KG1 (cell line): ENCODE measurements at places on chromosomes 2 and 18.

DNA sequence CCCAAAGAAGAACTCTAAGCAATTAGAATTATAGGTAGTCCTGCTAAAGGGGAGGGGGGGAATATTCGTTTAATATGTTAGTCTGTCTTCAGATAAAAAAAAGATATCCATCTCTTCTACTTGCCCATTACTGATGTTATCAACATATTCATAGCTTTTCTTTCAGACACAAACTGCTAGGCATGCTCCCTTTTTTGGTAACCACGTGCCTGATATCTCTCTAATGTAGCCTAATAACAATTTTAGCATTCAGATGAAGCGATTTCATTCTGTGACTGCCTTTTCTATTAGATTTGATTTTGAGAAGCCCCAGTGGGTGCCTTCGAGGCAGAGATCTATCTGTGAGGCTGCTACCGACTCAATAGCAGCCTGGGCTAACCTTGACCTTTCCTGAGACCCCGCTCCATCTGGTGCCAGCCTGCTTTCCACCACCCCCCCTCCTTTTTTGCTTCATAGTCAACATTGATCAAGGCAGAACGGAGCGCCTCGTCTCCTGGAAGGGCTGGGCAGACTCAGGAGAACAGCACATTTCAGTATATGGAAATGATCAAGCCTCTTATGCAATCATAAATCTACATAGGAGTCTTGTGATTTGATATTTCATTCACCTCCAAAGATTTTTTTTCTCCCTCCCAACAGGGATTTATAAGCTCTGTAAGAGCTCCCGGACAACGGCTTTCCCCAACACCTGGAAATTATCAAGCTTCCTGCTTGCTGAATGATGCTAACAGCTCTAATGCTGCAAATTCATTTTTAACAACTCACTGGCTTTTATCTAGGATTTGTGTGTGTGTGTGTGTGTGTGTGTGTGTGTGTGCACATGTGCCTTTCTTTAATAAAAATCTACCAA lies 14.7 kb upstream of the BCL11A start:
- no peak for DNase-seq

DNA sequence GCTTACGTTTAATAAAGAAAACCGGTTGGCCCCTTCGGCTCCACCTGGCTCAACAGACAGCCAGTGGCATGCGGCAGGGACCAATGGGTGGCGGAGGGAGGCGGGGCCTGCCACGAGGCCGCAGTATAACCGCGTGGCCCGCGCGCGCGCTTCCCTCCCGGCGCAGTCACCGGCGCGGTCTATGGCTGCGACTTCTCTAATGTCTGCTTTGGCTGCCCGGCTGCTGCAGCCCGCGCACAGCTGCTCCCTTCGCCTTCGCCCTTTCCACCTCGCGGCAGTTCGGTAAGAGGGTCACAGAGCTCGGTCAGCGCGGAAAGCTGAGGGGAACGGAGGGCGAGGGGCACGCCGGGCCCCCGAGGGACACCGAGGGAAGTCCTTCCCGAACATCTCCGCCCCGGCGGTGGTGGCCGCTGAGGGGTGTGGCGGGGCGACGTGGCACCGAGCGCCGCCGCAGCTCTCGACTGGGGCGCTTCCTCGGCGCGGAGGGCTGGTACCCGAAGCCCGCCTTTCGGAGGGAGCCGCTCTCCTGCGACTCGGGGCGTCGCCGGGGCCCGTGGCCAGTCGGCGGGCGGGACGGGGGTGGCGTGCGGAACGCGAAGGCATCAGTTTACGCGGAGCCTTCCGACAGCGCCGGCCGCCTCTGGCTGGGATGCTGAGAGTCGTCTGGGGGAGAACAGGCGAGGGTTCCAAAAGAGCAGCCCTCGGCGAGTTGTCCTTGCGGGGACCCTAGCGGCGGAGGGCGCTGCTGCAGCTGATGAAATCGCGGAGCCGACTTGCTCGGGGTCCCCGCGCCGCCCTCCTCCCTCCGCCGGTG lies at the start of gene MTHFD2:
MTHFD2 (plus strand) TSS at position 155 of the 814 bp plus-strand sequence; CDS start at position 182, 27 bp downstream.
- DNase-seq = peak; percentile 82

DNA sequence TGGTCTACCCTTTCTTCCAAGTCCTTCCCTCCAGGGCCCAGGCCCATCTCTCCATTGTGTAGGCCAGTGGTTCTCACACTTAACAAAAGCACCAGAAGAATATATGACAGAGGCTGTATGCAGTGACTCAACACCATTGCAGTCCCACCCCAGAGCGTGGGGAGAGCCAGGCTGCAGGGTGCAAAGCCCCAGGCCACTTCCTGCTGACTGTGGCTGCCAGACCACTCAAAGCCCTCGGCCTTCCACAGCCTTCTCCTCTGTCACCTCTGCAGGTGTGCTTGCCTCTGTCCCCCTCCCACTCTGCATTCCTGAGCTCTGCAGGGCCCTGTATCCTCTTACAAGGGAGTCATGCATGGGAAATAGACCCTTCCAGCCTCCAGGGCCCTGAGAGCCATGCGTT lies 40.4 kb upstream of the ARHGEF4 start:
- DNase-seq = no peak

GRCh38 chr2:27990030-27990590 lies 99.6 kb downstream of the BABAM2 start:
- DNase-seq = no peak

- DNase-seq = no peak
Measured at GRCh38 chr18:41456831-41457230, 498.2 kb upstream of the PIK3C3 start.

DNA sequence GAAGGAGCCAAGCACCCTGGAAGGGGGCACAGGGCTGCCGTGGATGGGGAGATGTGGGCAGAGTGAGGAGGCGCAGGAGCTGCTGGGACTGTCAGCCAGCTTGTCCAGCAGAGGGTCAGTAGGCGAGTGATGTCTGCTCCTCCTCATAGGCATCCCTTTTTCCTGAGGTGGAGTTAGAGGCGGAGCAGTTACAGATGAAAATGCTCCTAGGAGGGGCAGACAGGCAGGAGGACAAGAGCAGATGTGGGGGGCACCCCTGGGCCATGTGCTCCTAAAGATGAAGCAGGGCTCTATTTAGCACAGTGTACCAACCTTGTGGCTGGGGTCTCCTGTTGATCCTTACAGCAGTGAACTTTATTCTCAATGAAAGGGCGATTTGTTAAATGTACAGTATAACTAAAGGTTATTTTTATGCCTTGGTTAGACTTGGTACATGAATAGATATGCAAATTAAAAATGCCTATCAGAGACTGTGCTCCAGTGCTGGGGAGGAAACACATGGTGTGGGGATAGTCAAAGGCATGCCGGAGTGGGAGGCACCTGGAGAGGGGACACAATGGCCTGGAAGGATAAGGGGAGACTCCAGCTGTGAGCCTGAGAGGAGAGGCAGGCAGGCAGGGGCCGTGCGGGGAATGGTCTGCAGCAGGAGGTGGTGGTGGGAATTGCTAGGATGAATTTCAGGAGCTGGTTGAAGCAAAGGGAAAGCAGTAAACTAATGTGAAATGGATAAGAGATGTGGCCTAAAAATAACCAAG lies 175.3 kb downstream of the CLIP4 start:
- no peak for DNase-seq

DNA sequence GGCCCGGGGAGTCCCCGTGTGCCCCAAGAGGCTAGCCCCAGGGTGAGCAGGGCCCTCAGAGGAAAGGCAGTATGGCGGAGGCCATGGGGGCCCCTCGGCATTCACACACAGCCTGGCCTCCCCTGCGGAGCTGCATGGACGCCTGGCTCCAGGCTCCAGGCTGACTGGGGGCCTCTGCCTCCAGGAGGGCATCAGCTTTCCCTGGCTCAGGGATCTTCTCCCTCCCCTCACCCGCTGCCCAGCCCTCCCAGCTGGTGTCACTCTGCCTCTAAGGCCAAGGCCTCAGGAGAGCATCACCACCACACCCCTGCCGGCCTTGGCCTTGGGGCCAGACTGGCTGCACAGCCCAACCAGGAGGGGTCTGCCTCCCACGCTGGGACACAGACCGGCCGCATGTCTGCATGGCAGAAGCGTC lies 16.9 kb upstream of the FAHD2A start:
- no peak for DNase-seq

DNA sequence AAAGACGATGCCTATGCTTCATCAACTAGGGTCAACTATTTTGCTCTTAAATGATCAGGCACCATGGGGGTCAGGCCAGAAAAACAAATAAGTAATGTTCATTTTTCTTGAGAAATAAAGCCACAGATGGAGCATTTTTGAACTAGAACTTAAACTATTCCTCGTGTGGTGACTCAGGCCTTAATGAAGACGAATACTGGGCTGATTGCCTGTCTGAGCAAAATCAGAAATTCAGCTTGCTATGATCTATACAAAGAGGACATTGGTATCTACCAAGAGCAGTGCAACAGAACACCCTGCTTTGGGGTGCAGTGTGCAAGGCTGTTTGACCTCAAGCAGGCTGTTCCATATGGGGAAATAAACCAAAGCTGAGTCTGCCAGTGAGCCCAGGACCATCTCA lies 176.0 kb downstream of the NRP2 start:
- DNase-seq = no peak

- no peak for DNase-seq
Measured at GRCh38 chr2:207258263-207258991, 92.7 kb upstream of the KLF7 start.

GRCh38 chr2:187775651-187776050 lies 221.4 kb upstream of the TFPI start:
- no peak for DNase-seq

DNA sequence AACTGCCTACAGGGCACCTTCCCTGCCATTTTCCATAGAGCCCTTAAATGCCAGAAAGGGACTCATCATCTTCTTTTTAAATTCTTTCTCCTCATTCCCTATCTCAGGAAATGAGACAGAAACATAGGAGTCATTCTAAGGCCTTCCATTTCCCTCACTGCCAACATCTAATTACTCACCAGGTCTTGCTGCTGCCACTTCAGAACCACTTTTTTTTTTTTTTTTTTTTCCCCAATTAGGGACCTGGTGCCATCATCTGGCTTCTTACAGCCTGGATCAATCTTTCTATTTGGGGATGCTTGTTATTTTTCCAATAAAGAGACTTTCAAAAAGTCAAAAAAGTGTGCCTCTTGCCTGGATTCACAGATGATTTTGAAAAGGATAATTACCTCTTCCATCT lies 373.4 kb downstream of the LPIN1 start:
- DNase-seq = no peak

DNA sequence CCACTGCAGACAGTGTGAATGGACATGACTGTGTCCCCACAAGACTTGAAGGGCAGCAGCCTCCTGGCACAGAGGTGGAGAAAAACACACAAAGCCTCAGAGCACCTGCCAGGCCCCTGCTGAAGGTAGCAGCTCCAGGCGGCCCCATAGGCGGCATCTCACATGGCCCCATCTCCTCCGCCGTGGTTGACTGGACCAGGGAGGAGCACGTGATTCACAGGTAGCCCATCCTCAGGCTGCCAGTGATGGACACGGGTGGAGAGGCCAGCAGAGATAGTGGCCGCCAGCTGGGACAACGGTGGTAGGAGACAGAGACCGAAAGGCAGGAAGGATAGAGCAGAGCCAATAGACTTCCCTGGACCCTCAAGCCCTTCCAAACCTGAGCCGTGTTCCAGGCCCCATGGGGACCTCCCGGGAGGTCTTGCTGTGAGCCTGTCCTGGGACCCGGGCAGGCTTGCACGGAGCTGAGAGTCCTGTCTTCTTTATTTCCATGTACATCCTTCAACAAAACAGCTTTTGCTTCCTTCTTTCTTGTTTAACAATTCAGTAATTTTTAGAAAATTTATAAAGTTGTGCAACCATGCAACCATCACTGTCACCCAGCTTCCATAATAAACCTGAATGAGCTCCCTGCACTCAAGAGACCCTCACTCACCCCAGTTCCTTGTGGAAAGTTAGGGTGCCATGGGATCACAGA lies 26.9 kb downstream of the GPR55 start:
- no peak for DNase-seq

DNA sequence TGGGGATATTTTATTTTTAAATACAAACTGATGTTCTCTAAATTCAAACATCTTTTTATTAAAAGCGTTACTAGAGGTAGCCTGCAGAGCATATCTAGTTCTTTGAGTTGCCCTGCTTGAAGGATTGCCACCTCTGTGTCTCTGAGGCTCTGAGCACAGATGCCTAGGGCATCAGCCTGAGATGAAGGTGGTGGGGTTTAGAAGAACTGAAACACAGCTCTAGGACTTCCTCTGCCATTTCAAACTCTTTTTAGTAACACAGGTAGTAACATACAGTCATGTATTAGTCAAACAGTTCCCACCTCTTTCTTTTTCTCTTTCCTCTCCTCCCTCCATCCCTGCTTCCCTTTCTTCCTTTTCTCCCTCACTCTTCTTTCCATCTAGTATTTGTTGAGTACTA lies 57.6 kb downstream of the TTC21B start:
- DNase-seq = no peak

GRCh38 chr2:205783872-205784499 lies 101.7 kb downstream of the NRP2 start:
- no peak for DNase-seq

DNA sequence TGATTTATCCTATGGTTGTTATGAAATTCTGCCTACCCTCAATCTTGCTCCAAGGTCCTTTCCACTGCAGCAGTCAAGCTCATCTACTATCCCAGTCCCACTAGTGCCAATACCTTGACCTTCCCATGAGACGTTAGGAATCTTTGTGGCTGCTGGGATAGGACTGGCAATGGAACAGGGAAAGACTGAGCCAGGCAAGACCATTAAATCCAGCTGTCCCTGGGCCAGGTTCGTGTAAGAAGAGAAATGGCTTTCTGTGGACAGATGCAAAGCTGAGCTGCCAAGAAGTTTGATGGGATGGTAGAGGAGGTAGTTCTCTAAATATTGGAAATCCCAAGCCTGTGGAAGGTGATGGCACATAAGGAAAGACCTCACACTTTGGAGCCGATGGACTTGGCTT lies 50.1 kb upstream of the TMEM17 start:
- no peak for DNase-seq

DNA sequence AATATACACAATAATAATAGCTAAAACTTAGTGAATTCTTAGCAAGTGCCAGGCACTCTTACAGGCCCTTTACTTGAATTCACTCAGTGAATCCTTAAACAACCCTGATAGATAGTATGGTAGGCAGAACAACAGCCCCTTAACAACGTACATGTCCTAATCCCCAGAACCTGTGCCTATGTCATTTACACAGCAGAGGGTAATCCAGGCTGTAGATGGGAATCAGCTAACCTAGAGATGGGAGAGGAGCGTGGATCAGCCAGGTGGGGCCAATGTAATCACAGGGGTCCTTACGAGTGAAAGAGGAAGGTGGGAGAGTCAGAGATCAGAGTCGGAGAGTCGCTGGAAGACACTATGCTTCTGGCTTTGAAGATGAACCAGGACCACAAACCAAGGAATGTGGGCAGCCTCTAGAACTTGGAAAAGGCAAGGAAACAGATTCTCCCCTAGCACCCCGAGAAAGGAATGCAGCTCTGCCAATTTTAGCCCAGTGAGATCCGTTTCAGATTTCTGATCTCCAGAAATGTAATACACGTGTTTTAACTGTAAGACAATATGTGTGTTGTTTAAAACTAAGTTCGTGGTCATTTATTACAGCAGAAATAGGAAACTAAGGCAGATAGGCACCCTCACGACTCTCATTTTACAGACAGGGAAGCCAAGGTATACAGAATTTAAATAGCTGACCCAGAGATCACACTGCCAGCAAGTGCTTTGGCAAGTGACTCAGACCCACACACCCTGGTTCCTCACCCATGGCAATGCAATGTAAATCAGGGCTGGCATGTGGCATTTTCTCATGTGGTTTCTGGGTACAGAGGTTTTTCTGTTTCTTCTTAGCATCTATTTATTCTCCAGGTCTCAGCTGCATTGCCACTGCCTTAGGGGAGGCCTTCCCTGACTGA lies 68.9 kb downstream of the DOCK10 start:
- DNase-seq = no peak

- DNase-seq = no peak
Measured at GRCh38 chr2:238686223-238686622, 161.7 kb upstream of the TWIST2 start.
